ENCODE measurements at places on chromosomes 4 and X.

- DNase-seq: no peak
These were observed 2.1 kb downstream of the UCHL1 start for GRCh38 chr4:41258783-41259182.

- DNase-seq: no peak
These were observed at the start of gene TMPRSS11E for GRCh38 chr4:68447201-68447600. TMPRSS11E (plus strand) TSS chr4:68447463; CDS start chr4:68447513, 50 bp downstream.

DNA sequence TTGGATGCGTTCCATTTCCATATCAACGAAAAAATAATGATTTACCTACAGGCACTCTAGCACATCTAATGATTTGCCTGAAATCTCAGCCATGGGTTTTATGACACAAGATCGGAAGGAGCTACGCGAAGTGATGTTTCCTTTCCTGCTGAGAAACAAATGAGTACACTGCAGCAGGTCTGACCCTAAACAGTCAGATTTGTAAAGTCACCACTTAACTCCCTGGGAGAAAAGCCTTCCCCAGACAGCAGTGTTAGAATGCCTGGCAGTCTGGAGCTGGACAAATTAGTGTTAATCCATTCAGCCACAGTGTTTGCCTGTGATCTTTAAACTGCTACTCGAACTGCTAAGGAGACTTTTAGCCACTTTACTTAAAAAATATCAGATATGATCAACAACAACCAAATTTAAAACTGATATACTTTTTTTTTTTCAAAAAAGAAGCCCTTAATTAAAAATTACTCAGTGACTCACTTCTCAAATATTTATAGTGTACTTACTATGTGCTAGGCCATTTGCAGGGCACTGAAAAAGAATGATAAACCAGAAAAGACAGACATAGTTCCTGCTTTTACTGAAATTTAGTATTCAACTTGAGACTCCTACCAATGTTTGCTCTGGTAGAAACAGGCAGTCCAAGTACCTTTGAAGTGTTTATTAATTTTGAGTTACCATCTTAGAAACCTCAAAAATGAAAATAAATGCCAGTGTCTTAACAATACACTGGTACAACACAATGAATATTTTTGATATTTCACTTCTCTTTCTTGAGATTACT lies 104.5 kb downstream of the SHISA3 start:
- no peak for DNase-seq

DNA sequence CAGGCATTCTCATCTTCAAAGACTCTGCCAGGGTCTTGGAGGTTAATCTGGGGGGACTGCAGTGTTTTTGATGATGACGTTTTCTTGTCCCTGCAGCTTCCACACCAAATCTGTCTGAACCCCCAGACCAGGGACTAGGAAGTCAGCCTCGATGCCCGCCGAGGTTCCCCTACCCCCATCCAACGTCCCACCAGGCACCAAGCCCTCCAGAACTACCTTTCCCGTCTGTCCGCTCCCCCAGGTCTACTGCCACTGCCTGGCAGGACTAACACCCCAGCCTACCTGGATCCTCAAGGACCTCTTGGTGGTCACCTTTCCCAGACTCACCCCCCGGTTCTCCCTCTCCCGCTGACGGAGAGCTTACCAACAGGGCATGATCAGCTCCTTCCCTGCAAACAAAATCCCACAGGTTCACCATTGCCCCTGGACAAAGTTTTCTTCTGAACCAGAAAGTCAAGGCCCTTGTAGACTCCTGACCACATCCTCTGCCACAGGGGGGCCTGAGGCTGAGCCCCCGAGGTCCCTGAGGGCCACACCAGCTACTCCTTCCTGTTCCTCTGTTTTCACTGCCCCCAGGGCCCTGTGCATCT lies 40.9 kb downstream of the HMX1 start:
- no peak for DNase-seq

- no peak for DNase-seq
These were observed 143.2 kb downstream of the CPE start for GRCh38 chr4:165522050-165522449.

- no peak for DNase-seq
These were observed 27.5 kb upstream of the ABCG2 start for GRCh38 chr4:88185906-88186305.

- DNase-seq: no peak
These were observed 40.5 kb downstream of the ZCCHC12 start for GRCh38 chrX:118864063-118864635.

GRCh38 chr4:152106113-152106763 lies 345.4 kb upstream of the GATB start:
- DNase-seq: no peak

- peak; percentile 60 for DNase-seq
These were observed 37.7 kb upstream of the ARAF start for GRCh38 chrX:47523297-47523696.

- DNase-seq: no peak
These were observed 58.4 kb downstream of the AMELX start for GRCh38 chrX:11351375-11352295.

- DNase-seq: no peak
These were observed 433.6 kb downstream of the ZIC3 start for GRCh38 chrX:137999552-137999951.

DNA sequence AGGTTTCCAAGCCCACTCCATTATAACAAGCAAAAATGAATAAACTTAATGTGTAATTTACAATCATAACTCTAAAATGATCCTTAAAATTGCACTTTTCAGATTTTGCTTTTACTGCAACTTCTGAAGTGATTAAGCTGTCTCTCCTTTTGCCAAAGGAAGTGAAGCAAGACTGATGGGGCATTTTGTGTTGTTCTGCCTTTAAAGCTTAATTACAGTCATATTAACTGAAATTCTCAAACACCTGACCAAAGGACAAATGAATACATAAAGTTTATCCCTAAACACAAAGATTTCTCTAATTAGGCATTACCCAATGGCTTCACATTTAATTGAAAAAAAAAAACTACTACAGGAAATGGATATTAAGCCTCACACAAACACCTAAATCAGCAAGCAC lies 101.8 kb downstream of the ATP11C start:
- DNase-seq: no peak

- no peak for DNase-seq
These were observed 147.2 kb upstream of the BANK1 start for GRCh38 chr4:101643186-101643837.

GRCh38 chr4:70739496-70740337 lies 18.0 kb downstream of the RUFY3 start:
- no peak for DNase-seq

- DNase-seq: no peak
These were observed 35.3 kb downstream of the FAT1 start for GRCh38 chr4:186688150-186688943.

DNA sequence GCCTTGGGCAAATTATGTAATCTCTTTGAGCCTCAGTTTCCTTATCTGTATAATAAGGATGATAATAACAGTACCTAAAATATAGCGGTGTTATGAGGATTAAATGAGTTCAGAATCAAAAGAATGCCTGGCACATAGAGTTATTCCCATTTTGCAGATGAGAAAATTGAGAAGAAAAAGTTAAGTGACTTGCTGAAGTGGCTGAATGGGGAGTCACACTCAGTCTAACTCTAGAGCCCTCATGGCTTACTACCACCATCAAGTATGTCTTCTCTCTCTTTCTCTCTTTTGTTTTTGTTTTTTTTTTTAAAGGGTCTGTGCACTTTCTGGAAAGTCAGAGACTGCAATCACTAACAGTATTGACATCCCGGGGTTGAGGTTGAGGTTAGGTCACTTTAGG lies 615 bp downstream of the CACNA1F start:
- no peak for DNase-seq

DNA sequence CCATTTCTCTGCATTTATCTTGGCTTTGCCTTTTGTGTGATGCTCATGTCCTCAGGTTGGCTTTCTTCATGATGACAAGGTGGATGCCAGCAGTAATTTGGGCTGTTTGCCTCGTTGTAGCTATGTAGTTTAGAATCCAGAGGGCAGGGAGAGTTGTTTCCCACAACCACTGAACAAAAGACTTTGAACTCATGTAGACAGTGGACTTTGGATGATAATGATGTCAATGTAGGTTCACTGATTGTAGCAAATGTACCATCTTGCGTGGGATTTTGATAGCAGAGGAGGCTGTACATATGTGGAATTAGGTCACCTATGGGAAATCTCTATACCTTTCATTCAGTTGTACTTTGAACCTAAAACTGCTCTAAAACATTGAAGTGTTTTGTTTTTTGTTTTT lies 41.3 kb downstream of the MND1 start:
- no peak for DNase-seq

DNA sequence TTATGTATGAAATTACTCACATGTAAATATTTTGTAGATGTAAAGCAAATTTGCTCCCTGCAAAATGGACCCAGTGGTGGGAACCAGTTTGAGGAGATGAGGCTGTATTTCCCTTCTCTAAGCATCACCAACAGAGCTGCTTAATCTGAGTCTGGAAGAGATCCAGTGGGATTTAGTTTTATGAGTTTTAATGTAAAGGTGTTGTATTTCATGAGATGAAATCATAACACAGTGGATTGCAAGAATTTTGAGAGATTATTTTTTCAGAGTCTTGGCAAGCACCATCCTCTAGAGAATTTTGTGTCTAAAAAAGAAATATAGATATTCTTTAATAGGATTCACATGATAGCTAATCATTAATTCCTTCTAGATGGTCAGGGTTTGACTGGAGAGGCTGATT lies 35.6 kb upstream of the SFRP2 start:
- DNase-seq: no peak

DNA sequence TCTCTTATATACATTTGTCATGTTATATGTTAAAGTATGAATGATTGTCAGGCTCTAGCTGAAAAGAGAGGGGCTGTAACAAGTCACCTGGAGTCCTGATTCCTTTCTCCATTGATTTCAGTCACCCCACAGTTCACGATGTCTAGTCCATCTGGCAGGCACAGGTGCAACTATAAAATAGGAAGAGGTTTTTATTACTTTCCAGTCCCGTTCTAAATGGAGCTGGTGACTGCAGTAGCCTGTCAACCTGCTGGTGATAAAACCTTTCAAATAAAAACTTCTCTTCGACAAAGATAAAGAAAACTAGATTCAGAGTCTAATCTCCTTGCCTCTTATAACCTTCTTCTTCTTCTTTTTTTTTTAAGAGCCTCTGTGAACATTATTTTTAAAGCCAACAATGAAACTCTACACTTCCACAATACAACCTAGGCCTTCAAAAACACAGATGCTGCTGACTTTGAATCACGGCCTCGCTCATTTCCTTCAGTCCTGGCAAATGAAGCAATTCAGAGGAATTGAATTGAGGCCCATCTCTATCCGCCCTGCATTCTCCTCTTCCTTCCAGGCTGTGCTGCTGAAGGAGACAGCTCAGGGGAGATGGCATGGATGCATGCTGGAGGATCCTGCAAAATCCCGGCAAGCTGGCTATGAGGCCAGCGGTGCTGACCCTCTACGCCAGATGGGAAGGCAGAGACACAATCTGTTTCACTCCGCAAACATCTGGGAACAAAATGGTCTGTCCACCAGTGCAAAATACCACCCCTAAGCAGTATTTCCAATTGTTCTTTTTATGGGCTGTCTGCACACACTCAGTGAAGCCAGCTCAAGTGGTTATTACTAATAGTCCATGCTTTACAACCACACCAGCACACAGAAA lies 27.3 kb upstream of the CDKN2AIP start:
- DNase-seq: no peak

DNA sequence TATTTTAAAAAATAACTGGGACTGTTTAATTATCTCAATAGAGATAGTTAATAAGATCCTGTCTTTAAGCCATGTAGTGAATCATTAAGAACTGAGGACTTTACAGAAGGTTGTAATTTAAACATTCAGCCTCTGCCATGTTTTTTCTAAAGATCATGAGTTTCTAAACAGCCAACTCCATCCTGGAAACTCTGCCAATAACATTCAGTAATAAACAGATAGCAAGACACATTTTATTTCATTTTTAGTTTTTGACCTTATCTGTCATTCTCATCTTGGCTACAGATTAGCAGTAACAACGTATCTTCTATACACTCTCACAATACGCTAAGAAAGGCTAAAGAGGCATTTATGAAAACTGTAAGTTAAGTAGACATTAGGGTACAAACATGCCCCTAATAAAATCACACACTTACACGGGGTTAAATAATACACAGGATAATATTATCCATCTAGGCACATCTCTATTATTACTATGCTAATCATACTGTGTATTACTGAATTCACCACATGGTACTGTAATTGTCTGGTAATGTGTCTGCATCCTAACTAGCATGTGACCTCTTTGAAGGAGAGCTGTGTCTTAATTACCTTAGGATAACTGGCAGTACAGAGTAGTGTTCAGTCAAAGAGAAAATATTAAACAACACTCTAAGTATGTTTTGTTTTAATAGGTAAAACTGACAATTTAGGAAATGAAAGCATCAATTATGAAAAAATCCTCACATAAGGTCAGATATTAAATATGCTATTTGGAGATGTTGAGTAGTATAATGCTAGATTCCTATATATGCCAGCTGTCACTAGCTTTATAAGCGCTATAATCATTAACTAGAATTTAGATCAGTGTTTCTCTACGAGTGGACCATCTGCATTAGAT lies 122.4 kb upstream of the NAP1L5 start:
- DNase-seq: no peak

GRCh38 chrX:18394477-18394876 lies 30.9 kb upstream of the CDKL5 start:
- DNase-seq: no peak

Data from stimulated activated CD4-positive, alpha-beta T cell treated with anti-CD3 and anti-CD28 coated beads, Interleukin-1b, Interleukin-23, amount 100 ng/mL, for 24 hours (primary cell).